Activated CD8-positive, alpha-beta memory T cell treated with anti-CD3 and anti-CD28 coated beads for 36 hours (primary cell): ENCODE measurements at places on chromosomes 12 and 14. TPM values are rescaled to one million over a fixed set of nuclear protein-coding genes. Genes with fewer than 3 reads are reported as not detected.

Gene PZP
- total RNA-seq, result not detected

Gene ZDHHC17
- total RNA-seq, result 17.8 TPM

Gene CCDC85C
- total RNA-seq, result 4.7 TPM

Gene GPR68
- 7.2 TPM for total RNA-seq

Gene CD163
- total RNA-seq, result not detected

Gene TMEM233
- not detected for total RNA-seq
